ENCODE measurements at places on chromosomes 11 and 22. TPM values are rescaled to one million over a fixed set of nuclear protein-coding genes. Genes with fewer than 3 reads are reported as not detected.

DNA sequence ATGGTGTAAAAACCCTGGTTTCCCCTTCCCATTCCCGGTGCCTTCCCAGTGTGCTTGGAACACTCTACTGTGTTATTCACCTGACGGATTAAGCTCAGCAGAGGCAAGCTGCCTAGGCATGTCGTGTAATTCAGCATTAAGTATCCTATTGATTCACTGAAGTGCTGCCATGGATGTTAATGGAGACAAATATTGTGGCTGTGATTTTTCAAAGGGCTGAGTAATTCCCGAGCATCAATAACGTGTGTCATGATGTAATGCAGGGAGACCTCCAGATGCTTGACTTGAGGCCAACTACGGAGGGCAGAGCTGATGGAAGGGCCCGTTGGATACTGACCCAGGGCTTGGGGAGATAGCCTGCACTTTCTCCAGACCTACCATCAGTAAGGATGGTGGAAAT lies 269.0 kb downstream of the ST3GAL4 start:
- no peak for DNase-seq

DNA sequence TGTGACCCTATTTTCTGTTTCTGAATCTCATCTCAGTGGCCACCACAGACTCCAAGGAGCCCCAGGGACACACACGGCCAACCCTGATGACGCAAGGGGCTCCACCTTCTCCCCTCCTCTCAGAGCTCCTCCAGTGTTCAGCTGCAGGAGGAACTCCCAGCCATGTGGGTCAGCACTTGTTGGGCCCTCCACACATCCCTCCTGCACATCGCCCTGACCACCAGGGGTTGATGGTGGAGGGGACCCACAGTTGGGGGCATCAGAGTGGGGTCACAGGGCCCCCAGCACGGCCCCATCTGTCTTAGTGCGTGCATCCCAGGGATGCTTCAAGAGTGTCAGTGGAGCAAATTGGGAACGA lies 499.6 kb downstream of the BRD1 start:
- no peak for DNase-seq

- no peak for DNase-seq
These were observed 78.8 kb downstream of the FEZ1 start for GRCh38 chr11:125416981-125417935.

Gene CEND1
- 0.27 TPM for polyA plus RNA-seq

Gene KRTAP5-7
- polyA plus RNA-seq: 0.25 TPM

GRCh38 chr11:113850188-113850587 lies 25.2 kb downstream of the USP28 start:
- no peak for DNase-seq

Gene PYGM
- polyA plus RNA-seq: 1.8 TPM

DNA sequence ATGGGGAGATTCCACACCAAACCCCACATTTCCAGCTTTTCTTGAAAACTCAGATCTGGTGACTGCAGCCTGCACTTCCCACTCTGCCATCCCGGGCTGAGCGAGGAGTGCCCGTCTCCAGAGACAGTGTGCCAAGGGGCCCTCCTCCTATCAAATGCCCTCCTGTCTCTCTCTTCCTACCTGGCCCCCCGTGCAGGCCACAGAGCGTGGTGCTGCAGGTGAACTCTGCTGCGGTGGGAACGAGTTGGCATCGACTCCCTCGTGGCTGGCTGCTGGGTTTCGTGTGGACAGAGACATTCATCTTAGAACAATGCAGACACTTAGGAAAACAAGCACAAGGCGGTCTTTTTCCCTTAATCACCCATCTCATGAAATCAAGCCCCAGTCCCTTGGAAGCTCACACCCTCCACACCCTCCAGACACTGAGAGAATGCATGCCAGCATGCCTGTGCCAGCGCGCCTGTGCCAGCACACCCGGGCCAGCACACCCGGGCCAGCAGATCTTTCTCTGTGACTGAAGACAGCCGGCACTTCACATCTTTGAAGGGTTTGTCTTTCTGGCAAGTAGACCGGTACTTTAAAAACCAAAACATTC lies 65.0 kb downstream of the PARVB start:
- DNase-seq: no peak

DNA sequence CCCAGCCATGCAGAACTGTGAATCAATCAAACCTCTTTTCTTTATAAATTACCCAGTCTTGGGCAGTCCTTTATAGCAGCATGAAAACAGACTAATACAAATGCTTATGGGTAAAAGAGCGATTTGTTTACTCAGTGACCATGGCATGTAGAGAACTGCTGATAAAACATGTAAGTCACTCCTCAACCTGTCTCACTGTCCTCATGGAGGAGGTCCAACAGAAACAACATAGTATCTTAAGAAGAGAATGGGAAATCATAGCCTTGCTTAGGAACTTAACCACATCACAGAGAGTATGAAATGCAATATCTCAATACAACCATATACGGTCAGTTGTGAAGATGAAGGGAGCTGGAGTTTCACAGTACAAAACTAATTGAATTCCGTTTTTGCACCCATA lies 1734.0 kb upstream of the RAG2 start:
- no peak for DNase-seq

Gene KCNE3
- polyA plus RNA-seq: 26.1 TPM
